ENCODE measurements at places on chromosomes 13 and 19.

DNA sequence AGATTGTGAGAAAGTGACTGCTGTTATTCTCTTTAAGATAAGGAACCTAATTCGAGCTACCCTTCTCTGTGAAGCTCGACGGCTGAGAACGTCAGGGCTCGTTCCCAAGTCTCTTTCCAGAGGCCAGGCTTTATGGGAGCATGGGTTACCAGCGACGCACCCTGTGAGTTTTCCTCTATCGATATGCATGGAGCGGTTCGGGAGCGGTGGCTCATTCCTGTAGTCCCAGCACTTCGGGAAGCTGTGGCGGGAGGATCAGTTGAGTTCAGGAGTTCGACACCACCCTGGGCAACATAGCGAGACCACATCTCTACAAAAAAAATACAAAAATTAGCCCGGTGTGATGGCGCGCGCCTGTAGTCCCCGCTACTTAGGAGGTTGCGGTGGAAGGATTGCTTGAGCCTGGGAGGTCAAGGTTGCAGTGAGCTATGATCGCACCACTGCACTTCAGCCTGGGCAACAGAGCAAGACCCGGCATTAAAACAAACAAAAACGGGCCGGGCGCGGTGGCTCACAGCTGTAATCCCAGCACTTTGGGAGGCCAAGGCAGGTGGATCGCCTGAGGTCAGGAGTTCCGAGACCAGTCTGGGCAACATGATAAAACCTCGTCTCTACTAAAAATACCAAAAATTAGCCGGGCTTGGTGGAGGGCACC lies 681 bp upstream of the ZNF606 start:
- peak; percentile 3 for DNase-seq

DNA sequence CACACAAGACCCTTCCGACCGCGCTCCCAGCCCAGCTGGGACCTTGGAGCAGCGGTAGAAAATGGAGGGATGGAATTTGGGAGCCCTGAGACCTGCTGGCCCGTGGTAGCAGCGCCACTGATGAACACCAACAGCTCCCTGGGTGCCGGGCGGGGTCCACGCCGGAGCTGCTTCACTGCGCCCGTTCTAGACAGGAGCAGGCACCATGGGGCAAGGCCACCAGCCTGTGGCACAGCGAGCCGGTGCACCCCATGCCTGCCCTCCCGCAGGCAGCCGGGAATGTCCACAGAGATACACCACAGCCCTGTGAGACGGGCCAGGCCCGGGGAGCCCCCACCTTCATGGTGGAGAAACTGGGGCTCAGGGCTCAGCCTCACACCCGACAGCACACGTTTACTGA lies 9.9 kb upstream of the SHC2 start:
- DNase-seq, result no peak

GRCh38 chr13:23668562-23668961 lies 98.3 kb downstream of the TNFRSF19 start:
- no peak for DNase-seq

DNA sequence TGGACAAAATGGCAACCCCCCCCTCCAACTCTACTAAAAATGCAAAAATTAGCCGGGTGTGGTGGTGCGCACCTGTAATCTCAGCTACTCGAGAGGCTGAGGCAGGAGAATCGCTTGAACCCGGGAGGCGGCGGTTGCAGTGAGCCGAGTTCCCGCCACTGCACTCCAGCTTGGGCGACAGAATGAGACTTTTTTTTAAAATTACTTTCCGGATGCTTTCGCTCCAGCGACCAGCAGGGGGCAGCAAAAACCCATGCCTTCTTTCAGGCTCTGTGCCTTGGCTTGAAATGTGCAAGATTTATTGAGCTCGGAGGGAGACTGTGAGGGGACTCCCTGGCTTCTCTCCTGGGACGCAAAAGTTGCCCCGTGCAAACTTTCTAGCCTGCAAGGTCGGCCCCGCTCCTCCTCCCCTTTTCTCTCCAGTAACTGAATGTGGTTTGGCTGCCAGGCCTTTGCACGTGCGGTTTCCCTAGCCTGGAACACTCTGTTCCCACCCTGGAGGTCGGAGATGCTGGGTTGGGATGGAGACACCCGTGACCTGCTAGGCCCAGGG lies 61.4 kb upstream of the NFIC start:
- DNase-seq, result peak; percentile 77

GRCh38 chr13:24180750-24181377 lies 20.3 kb downstream of the SPATA13 start:
- DNase-seq, result no peak

- no peak for DNase-seq
These were observed 47.9 kb upstream of the MYCBP2 start for GRCh38 chr13:77374786-77375185.

- DNase-seq, result no peak
These were observed 6.7 kb upstream of the FCGBP start for GRCh38 chr19:39941151-39941550.

DNA sequence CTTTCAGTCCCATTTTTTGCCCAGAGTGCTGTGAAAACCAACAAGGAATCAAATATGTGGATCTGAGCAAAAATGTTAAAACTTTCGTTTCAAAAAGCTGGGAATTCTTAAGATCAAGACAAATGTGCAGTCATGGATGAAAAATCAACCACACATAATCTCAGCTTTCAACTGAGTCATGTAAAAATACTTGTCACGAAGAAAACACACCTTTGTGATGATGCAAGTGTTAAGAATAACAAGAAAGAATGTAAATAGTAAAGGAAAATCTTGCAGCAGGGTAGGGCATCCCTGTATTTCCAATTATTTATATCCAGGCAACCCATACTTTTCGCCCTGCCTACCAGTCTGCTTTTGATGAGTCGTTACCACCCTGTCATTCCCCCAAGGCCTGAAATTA lies 27.4 kb upstream of the DCLK1 start:
- no peak for DNase-seq

- DNase-seq, result no peak
These were observed 20.9 kb downstream of the MYO16 start for GRCh38 chr13:108650271-108650670.

DNA sequence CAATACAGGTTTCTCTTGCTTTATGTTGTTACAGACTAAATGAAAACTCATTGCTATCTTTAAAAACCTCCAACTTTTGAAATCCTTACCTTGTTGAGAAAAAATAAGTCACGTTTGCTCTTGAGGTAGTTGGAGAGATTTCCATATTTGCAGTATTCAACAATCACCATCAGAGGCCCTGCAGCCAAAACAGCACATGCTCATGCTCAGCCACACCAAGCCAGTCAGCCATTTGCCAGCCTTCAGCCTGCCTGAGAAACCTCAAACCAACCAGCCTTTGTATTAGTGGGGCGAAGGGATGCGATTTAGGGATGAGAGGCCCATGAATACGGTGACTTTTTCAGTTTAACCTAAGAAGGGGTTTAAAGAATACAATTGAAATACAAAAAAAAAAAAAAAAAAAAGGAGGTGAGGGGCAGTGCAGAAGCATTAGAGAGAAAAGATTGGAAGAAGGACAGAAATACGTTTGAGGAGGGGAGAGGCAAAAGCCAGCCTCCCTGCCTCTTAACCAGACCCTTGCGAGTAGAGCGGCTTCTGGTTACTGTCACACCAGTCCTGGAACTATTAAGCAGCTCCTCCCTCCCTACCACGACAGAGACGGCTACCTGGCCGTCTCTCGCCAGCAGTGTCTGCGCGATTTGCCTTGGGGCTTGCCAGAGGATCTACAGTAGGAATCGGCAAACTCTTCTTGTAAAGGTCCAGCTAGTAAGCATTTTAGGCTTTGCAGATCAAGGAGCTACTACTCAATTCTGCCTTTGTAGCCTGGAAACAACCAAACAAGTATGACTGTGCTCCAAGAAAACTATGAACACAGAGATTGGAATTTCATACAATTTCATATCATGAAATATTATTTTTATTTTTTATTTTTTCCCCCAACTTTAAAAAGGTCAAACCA lies 167.3 kb downstream of the FLT1 start:
- DNase-seq, result no peak

DNA sequence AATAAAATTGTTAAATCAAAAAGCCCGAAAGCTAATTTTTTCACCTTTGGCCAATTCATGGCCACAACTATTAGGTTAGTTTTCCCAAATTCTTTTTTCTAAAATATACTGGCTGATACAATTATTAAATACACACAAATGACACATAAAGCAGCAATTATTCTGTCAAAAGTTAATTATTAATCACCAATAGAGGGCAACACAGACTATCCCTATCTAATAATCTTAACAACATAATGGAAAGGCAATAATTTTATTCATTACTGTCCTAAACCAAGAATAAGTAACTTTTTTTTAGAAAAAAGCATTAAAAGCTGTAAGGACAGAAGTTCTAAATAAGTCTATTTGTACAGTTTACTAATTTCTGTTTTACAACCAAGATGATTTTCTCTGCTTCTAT lies 51.7 kb downstream of the KATNAL1 start:
- DNase-seq, result no peak

GRCh38 chr13:75402787-75403186 lies 79.2 kb downstream of the TBC1D4 start:
- no peak for DNase-seq

DNA sequence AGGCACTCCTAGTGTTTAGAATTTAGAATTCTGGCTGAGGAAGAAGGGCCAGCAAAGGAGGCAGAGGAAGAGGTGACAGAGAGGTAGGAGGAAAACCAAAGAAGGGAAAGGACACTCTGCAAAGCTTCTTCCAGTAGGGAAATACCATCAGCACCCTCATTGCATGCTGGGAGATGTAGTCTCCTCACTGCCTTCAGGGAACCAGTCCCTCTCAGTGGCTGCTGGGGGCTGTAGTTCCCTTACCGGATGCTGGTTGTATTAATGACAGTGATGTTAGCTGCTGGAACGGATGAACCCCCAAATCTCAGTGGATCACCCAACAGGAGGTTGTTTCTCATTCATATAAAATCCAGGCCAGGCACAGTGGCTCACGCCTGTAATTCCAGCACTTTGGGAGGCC lies 10.1 kb downstream of the GRIN2D start:
- no peak for DNase-seq

- no peak for DNase-seq
These were observed 1.2 kb upstream of the PLEKHF1 start for GRCh38 chr19:29663861-29664752.

DNA sequence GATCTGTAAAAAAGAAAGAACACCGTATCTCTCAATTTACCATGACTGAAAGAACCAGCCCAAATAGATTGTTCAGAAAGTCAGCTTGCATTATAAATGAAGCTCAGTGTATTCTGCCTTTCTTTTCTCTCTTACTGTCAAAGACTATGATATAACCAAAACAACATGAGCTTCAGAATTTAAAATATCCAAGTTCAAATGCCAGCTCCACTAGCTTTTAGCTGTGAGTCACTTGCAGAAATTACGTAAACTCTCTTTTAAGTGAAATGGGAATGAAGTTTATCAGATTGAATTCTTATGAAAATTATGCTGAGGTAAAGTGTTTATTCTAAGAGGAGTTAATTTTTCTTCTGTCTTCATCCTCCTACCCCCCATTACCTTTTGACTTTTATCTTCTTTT lies 20.0 kb upstream of the POSTN start:
- no peak for DNase-seq

DNA sequence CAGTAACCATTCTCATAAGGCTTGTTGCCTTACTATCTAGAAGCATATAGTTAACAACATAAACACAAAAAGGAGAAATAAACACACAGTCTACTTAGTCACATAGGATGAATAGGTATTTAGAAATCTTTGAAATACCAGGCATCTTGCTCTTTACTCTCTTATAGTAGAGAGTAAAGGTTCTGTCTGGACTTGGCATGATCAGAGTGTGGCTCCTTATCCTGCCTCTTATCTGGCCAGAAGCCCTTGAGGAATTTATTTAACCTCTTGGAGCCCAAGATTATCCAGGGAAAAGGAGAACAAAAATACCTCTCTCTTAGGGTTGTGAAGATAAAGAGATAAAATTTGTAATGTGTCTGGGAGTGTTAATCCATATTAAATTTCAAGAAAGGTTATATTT lies 100.2 kb upstream of the MBNL2 start:
- DNase-seq, result no peak

- no peak for DNase-seq
These were observed 18.9 kb downstream of the VASP start for GRCh38 chr19:45526143-45526542.
